ENCODE measurements at places on chromosomes 7 and 10. TPM values are rescaled to one million over a fixed set of nuclear protein-coding genes. Genes with fewer than 3 reads are reported as not detected.

GRCh38 chr10:116690356-116691322 is 51.7 kb downstream of the HSPA12A start:
- no peak for DNase-seq

GRCh38 chr10:100978901-100979195 is 8.4 kb downstream of the MRPL43 start:
- DNase-seq: no peak

- no peak for DNase-seq
Observed at GRCh38 chr7:50552139-50552538, 13.1 kb downstream of the DDC start.

The SOSTDC1 gene
- total RNA-seq: 0.09 TPM

Measured in WTC11 (cell line).